Suppressor macrophage treated with lipopolysaccharide for 1 hour (primary cell): ENCODE measurements at places on chromosomes 5 and 9.

DNA sequence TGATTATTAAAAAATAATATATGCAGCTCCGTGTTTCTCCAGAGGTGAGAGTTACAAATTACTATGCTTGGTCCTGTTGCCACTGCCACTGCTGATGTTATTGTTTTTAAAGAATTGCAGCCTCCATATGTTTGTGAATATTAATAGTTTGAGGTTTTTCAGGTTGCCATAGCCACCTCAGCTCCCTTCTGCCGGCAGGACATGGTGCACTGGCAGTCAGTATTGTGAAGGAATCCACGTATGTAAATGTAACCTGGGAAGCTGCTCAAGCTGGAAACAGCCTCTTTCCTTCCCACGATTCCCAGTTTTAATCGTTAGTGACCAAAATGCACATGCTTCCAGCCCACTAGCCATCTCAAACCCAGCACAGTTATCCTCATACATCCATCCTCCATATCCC, 184.4 kb upstream of the CCNG1 start:
- DNase-seq: no peak

DNA sequence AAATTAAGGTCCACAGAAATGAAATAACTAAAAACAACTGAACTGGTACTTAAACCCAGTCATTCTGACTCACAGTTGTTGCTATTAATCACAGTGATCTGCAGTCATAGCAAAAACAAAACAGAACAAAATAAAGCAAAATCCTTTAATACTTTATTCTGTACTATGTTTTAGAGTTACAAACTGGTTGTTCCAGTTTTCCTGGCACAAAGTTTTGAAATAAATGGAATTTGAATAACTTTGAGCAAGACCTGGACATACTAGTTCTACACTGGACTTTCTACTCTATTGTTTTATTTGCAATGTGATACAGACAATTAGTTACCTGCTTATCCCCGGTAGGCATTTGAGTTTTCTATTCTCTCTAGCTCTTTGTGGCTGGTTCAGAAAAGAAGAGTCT, 147.9 kb downstream of the DMRT2 start:
- DNase-seq: no peak

GRCh38 chr9:112443200-112443599, 43.4 kb upstream of the KIAA1958 start:
- peak; percentile 36 for DNase-seq

DNA sequence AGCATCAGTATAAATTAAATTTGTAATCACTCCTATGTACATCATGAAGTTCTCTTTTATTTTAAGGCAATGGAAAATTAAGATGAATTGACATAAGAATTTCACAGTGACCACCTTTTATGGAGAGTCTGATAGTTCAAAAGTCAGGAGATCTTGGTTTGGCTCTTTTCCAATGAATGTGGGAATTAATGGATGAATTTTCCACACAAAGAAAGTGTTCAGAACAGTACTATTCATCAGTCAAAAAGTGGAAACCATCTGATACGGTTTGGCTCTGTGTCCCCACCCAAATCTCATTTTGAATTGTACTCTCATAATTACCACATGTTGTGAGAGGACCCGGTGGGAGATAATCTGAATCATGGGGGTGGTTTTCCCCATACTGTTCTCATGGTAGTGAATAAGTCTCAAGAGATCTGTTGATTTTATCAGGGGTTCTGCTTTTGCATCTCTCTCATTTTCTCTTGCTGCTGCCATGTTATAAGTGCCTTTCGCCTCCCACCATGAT, 24.5 kb downstream of the CCDC125 start:
- no peak for DNase-seq
